ENCODE measurements at places on chromosomes 6 and 20. TPM values are rescaled to one million over a fixed set of nuclear protein-coding genes. Genes with fewer than 3 reads are reported as not detected.
A peak's percentile ranks its signal among the peaks of the same experiment; 100 is the strongest.

DNA sequence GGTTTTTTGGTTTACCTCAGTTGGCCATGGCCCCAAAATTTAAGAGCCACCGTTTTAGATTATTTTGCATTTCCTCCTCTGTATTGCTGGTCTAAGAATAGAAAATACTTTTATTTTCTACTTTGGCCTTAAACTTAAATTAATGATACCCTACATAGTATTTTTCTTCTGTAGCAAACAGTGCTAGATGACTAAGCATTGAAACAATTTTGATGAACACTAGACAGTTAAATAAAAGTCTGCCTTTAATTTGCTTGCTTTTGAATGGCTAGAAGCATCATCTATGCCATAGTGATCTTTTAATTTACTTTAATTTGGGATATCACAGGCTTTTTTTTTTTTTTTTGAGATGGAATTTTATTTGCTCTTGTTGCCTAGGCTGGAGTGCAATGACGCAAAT, 106.4 kb downstream of the CD109 start:
- H3K4me3 ChIP-seq = no peak overlapping the region
- H3K4me1 ChIP-seq = peaks cover 9% of the 10 kb centered on the region
- H3K36me3 ChIP-seq = no peaks in the 10 kb centered on the region

GRCh38 chr20:14889496-14890255, 552.3 kb upstream of the FLRT3 start:
- H3K4me3 ChIP-seq = no peak overlapping the region
- no peaks in the 10 kb centered on the region for H3K27me3 ChIP-seq
- H3K27ac ChIP-seq = no peak overlapping the region
- H3K36me3 ChIP-seq = no peaks in the 10 kb centered on the region

- H3K27ac ChIP-seq = peak overlapping the region; percentile 65
- DNase-seq = peak; percentile 35
- H3K27me3 ChIP-seq = no peaks in the 10 kb centered on the region
Measured at GRCh38 chr6:25913741-25914140, 16.8 kb downstream of the SLC17A2 start.

GRCh38 chr20:56207656-56208055, 40.9 kb upstream of the MC3R start:
- DNase-seq = no peak
- H3K4me1 ChIP-seq = no peaks in the 10 kb centered on the region
- no peaks in the 10 kb centered on the region for H3K36me3 ChIP-seq
- H3K27ac ChIP-seq = no peak overlapping the region
- no peak overlapping the region for H3K4me3 ChIP-seq

OR2B6 gene
- not detected for total RNA-seq

- no peaks in the 10 kb centered on the region for H3K4me1 ChIP-seq
- no peaks in the 10 kb centered on the region for H3K27me3 ChIP-seq
- H3K36me3 ChIP-seq = no peaks in the 10 kb centered on the region
- no peak overlapping the region for H3K4me3 ChIP-seq
Measured at GRCh38 chr20:11912013-11912658, 5.6 kb upstream of the BTBD3 start.

- peaks cover 5% of the 10 kb centered on the region for H3K27me3 ChIP-seq
- no peaks in the 10 kb centered on the region for H3K4me1 ChIP-seq
- no peak for DNase-seq
- H3K4me3 ChIP-seq = no peak overlapping the region
- no peak overlapping the region for H3K27ac ChIP-seq
- no peaks in the 10 kb centered on the region for H3K36me3 ChIP-seq
Measured at GRCh38 chr20:31595654-31596411, 9.3 kb upstream of the ID1 start.

DNA sequence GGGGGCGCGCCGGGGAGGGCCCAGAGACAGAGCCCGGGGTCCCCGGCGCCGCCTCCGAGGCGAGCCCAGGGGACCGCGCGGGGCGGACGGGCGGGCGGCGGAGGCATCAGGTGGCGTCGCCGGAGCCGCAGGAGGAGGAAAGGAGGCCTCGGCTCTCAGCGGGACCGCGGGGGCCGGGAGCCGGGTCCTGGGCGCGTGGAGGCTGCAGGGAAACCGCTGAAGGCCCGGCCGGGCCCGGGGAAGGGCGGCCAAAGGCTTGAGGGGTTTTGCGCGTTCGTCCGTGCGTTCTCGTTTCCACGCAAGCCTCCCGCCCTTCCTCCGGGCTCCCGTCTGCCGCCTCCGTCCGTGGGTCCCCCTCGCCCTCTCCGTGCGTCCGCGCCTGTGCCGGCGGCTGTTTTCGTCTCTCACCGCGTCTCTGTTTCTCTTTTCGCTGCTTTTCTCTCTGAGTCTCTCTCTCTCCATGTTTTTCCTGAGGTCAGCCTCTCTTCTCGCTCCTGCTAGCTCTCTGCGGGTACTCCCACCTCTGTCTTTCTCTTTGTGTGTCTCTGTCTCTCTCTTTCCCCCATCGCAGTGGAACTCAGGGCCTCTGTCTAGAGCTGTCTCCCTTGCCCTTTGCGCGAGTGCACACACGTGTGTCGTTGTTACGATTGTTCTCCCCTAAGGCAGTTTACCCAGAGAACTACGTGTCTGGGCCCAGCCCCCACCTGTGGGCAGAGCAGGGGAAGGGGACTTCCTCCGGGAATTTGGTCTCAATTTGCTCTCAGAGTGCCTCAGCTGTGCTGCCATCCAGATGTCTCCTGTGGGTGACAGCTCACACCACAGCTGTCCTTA, 2.1 kb downstream of the IRF4 start:
- H3K27me3 ChIP-seq = peaks cover 5% of the 10 kb centered on the region
- H3K36me3 ChIP-seq = peaks cover 64% of the 10 kb centered on the region
- peak; percentile 55 for DNase-seq
- peak overlapping the region; percentile 95 for H3K4me3 ChIP-seq
- peaks cover 66% of the 10 kb centered on the region for H3K4me1 ChIP-seq

GRCh38 chr6:21101694-21102093, 491.9 kb upstream of the SOX4 start:
- peaks cover 2% of the 10 kb centered on the region for H3K36me3 ChIP-seq
- H3K4me1 ChIP-seq = no peaks in the 10 kb centered on the region
- no peaks in the 10 kb centered on the region for H3K27me3 ChIP-seq
- H3K4me3 ChIP-seq = no peak overlapping the region

DNA sequence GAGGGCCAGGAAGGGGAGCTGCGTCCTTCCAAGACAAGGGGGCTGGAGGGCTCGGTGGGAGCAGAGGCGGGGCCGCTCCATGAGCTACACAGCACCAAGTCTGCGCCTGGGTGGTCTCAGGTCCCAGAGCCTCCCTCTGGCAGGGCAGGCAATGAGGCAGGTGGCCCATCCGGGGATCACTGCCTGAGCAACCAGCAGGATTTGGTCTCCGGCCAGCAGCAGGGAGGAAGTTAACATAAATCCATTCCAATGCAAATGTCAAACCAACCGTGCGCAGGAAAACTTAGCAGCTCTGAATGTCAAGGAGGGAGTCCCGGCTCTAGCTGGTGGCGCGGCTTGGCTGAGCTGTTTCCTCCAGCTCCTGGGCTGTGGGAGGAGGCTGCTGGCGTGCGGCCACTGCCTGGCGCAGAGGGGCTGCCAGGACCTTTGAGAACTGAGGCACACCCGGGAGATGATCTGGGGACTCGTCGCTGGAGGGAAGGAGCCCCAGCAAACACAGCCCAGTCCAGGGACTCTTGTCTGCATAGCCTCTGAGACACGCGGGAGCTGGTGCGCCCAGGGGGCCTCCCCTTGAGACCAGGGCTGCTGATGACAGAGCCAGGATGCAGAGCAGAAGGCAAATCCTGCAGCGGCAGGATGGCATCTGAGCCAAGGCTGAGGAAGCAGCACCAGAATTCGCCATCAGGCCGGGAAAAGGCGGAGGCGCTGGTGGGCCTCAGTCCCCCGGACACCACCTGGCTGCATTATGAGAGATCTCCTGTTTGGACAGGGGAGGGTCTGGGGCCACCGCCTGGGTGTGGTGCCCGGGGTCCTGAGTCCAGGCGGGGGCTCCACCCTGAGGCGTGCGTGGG, 33.1 kb upstream of the CHRNA4 start:
- H3K36me3 ChIP-seq = no peaks in the 10 kb centered on the region
- DNase-seq = no peak
- no peaks in the 10 kb centered on the region for H3K4me1 ChIP-seq
- H3K27me3 ChIP-seq = peaks cover 1% of the 10 kb centered on the region
- H3K4me3 ChIP-seq = no peak overlapping the region

GRCh38 chr6:23365732-23366131, 760.3 kb upstream of the NRSN1 start:
- H3K4me3 ChIP-seq = no peak overlapping the region
- no peak overlapping the region for H3K27ac ChIP-seq
- no peak for DNase-seq
- no peaks in the 10 kb centered on the region for H3K36me3 ChIP-seq
- H3K27me3 ChIP-seq = no peaks in the 10 kb centered on the region

- no peaks in the 10 kb centered on the region for H3K4me1 ChIP-seq
- peaks cover 9% of the 10 kb centered on the region for H3K36me3 ChIP-seq
- H3K4me3 ChIP-seq = no peak overlapping the region
Measured at GRCh38 chr6:1958257-1958656, 287.1 kb downstream of the GMDS start.

DNA sequence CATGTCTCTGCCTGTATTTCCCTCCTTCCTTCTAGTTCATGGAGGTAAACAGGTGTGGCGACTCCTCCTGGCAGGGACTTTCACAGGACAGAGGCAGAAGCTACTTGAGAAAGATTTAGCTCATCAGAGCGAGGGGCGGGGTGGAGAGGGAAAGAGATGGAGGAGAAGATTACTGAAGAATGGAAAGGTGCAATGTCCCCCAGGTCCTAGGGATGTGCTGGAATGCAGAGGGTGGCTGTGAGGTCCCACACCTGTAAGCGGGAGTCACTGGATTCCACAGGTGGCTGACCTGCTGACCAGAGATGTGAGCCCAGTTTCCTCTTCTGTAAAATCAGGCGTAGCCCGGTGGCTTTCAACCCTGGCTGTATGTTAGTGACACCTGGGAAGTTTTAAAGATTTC, 199.2 kb upstream of the SULF2 start:
- H3K27me3 ChIP-seq = peaks cover 5% of the 10 kb centered on the region
- DNase-seq = no peak
- H3K36me3 ChIP-seq = no peaks in the 10 kb centered on the region
- H3K4me3 ChIP-seq = no peak overlapping the region
- no peaks in the 10 kb centered on the region for H3K4me1 ChIP-seq
